Left colon (tissue), 2 donors: ENCODE measurements at places on chromosomes 4 and X. TPM values are rescaled to one million over a fixed set of nuclear protein-coding genes. Genes with fewer than 3 reads are reported as not detected.

Gene NXF2B
- not detected for total RNA-seq

Gene HSD17B13
- 0.76 TPM for total RNA-seq

DNA sequence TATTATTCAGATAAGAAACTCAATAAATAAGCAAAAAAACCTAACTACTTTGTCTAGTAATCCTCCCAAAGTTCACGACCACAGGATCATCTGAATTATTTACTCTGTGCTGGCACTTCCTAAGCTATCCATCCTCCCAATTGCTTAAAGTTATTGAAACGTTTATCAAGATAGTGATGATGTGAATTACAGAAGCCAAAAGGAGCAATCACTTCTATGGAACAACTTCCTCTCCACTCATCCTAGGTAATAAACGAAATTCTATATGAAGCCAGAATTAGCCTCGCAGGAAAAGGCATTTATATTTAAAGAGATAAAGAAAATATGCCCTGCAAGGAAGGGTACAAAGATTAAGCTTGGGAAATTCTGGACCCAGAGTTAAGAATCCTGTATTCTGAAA lies 475.4 kb downstream of the NLGN4X start:
- no peak for DNase-seq

- peak; percentile 80 for DNase-seq
Observed at GRCh38 chrX:49155243-49155899, 7.2 kb upstream of the MAGIX start.

DNA sequence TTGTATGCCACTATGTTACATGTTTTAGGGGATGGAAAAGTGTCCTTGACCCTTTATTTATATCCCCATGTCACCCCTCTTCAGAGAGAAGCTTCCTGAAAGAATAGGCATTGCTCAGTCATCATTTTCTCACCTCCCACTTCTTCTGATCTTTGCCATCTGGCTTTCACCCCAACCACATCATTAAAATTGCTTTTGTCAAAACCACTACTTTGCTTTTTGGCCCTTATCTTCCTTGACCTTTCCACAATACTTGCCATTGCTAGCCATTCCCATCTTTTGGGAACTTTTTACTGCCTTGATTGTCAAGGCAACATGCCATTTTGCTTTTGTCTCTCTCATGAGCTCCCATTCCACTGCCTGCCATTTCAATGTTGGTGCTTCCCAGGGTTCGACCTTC lies 14.9 kb upstream of the FAM9B start:
- no peak for DNase-seq

Gene PLS3
- total RNA-seq: 21.2 TPM

Gene HERC5
- total RNA-seq: 0.98 TPM

GRCh38 chrX:19094654-19095053 lies 27.6 kb downstream of the ADGRG2 start:
- DNase-seq: no peak

Gene ABCG2
- total RNA-seq: 32.5 TPM

- DNase-seq: no peak
Observed at GRCh38 chrX:75181721-75182120, 25.6 kb upstream of the ABCB7 start.

GRCh38 chrX:136453771-136454170 lies 34.0 kb upstream of the BRS3 start:
- no peak for DNase-seq

DNA sequence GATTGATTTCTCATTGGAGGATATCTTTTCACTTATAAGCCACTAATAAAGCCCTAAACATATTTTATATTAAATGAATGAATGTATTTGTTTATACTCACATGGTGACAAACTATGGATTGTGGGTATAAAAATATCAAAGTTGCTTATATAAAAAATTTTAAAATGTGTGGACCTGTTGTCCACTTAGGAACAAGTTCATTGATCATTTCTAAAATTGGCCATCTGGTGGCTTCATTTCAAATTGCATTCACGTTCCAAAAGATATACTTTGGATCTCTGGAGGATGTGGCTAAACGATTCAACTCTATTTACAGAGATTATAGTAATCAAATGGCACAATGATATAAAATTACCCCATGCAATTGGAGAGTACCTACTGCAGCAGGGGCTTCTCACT lies 32.5 kb downstream of the FSTL5 start:
- DNase-seq: no peak

DNA sequence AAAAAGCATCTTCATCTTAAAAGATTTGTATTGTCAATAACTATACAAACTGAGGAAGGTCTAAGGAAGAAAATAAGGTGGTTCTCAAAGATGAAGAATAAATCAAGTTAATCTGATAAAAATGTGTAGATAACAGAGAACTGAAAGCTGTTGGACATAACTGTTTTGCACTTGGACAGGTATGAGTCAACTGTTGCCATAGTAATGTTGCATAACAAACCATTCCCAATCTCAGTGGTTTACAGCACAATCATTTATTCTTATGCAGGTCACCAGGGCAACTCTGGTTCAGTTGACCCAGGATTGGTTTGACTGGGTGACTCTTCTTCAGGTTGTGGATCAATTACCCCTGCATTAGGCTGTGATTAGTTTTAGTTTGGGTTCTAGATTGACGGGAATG lies 2197.7 kb downstream of the ARAP2 start:
- no peak for DNase-seq

Gene TAF7L
- total RNA-seq: not detected

DNA sequence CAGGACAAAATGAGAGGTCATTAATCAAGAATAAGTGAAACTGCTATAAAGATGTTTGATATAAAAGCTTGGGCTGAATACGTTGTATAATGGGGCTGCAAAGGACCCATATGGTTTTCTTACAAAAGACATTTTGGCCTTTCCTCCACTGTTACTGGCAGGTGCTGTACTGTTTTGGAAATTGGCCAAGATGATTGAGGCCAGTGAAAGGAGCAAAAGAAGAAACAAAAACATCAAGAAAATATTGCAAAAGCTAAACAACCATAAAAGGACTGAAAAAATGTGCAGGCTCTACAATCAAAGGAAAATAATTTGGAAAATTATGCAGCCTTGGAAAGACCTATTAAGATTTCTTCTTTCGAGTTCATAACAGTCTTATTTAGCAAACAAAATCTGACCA lies 222.2 kb upstream of the PPP1R2C start:
- no peak for DNase-seq

- DNase-seq: no peak
Observed at GRCh38 chr4:169658975-169659715, 38.8 kb downstream of the CLCN3 start.

GRCh38 chrX:27883468-27884092 lies 75.8 kb downstream of the MAGEB10 start:
- no peak for DNase-seq

Gene SLC2A9
- total RNA-seq: 5.2 TPM

DNA sequence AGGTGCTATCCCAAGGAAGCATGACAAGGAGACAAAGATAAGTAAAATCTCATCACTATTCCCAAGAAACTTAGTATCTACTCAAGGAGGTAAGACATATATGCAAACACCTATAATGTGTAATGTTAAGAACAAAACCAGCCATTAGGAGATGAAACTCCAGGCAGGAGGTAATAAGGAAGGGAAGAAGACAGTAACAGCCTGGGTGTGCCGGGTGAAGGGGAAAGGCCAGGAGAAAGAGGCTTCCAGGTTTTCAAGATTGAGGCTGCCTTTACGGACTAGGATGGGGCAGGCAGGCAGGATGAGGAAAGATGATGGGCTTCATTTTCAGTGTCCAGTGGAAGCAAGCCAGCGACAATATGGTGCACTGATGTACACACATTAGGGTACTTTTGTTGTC lies 62.5 kb downstream of the LEF1 start:
- DNase-seq: no peak

GRCh38 chrX:2629316-2630007 lies 61.6 kb upstream of the CD99 start:
- DNase-seq: no peak

GRCh38 chr4:34633241-34633640 lies 1611.1 kb downstream of the ARAP2 start:
- DNase-seq: no peak

DNA sequence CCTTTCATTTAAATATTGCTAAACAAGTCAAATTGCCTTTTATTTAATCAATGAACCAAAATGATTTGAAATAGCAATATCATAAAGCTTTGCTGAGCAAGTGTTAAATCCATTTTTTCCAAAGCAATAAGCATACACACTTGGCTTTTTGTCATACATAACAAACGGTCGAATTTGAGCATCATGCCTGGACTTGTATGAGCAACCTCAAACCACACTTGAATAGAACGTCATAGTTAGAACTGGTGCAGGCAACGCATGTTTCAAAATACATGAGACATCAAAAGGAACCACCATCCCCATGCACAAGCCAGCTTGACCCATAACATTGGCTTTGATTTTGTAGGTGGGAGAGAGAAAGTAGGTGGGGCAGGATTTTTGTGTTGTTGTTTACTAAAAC lies 812.3 kb upstream of the FRG1 start:
- DNase-seq: no peak

Gene MAGEA10
- total RNA-seq: not detected

Gene CT45A1
- total RNA-seq: not detected

Gene CORIN
- total RNA-seq: 1.5 TPM

DNA sequence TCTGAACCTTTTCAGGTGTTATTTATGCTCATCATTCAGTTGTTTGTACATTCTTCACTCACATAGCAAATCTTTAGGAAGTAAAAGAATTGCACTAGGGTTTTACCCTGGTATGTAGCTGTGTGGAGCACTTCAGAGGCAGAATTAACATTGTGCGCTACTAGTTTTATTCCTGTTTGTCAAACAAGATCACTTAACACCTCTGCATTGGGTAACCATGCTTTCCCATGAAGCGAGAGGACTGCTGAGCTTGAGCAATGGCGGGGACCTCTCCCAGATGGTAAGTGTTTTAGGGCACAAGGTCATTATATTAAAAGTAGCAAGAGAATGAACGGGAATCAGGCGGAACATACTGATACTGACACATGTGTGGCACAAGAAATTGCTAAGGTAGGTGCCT lies 59.2 kb downstream of the SHROOM3 start:
- DNase-seq: no peak

- no peak for DNase-seq
Observed at GRCh38 chrX:103248553-103248952, 6.4 kb downstream of the TCEAL8 start.

- DNase-seq: no peak
Observed at GRCh38 chrX:75051047-75051446, 105.0 kb downstream of the ABCB7 start.

Gene BMP3
- total RNA-seq: 27.0 TPM

DNA sequence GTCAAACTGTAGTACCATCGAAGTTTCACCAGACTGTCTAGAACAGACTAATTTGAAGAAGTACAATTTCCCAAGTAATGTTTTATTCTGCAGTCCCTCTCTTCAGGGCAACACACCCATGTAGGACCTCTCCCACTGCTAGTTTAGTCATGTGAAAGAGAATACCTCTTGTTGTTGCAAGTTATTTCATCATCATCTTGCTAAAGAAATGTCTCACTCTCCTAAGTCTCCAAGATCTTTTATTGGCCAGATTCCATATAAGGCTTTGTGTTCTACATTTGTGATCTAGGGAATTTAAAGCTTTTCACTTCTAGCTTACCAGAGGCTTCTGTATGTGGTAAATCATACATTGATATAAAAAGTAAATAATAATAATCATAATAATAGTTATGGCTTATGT lies 745.3 kb upstream of the MAGEB2 start:
- DNase-seq: no peak

DNA sequence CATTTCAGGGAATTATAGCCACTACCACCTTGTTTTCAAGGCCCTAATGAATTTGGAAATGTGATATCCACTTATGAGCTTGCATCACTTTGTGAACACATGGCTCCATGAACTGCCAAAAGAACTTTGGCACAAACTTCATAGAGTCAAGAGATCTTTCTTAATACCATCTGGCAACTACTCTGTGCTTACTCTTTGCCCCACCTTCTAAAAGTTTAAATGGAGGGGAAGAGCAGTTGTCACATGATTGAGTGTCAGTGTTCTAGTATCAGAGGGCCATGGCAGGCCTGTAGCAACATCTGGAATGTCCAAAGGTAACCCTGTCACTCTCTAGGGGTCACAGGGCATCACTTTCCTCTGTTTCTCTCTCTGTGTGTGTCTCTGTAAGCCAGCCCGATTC lies 2.6 kb upstream of the ADH1B start:
- no peak for DNase-seq

DNA sequence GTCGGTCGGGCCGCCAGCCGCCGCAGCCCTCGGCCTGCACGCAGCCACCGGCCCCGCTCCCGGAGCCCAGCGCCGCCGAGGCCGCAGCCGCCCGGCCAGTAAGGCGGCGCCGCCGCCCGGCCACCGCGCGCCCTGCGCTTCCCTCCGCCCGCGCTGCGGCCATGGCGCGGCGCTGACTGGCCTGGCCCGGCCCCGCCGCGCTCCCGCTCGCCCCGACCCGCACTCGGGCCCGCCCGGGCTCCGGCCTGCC lies 213 bp downstream of the NFKB1 start:
- no peak for DNase-seq

Gene FRAS1
- total RNA-seq: 1.8 TPM

- DNase-seq: peak; percentile 54
Observed at GRCh38 chrX:1323315-1323714, 13.3 kb upstream of the IL3RA start.

Gene FRMD7
- not detected for total RNA-seq

Gene MAGEA6
- total RNA-seq: not detected

- DNase-seq: no peak
Observed at GRCh38 chr4:81622474-81623184, 150.9 kb upstream of the RASGEF1B start.

DNA sequence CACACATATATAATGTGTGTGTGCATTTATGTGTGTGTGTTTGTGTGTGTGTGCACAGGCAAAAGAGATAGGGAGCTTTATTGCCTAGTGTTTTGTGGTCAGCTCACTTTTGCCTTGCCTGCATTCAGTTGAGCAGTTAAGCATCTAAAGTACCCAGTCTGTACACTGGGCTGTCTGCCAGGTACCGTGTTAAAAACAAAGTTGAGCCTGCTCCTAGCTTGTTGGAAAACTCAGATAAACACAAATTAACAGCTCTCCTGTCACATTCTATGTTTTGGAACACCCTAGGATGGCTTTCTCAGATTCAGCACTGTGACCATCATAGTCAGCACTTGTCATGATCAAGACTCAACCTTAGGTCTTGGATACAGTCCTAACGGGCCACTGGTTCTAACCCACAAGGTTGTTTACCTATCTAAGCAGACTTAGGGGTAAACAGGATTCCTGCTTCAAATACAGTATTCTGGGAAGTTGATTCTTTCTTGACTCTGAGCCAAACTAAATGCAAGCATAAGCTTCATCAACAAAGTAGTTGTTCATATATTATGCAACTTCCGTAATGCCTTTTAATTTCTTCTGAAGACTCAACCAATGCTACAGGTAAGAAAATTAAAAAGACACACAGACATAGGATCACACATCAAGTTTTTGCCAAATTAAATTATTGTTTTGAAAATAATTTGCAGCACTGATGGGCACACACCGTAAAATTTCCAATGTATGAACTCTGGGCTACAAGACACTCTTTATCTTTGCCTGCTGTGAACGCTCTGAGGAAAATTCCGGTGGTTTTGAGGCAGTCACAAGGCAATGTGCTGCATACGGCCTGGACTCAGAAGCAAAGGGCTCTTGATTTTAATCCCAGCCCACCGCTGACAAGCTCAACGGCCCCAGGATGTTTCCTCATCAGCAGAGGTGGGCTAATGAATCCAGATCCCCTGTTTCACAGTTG lies 11.3 kb upstream of the CD99 start:
- no peak for DNase-seq

Gene RHOXF2B
- not detected for total RNA-seq

- DNase-seq: no peak
Observed at GRCh38 chr4:168551211-168551610, 54.4 kb downstream of the PALLD start.
